ENCODE measurements at places on chromosomes 16 and 17.

DNA sequence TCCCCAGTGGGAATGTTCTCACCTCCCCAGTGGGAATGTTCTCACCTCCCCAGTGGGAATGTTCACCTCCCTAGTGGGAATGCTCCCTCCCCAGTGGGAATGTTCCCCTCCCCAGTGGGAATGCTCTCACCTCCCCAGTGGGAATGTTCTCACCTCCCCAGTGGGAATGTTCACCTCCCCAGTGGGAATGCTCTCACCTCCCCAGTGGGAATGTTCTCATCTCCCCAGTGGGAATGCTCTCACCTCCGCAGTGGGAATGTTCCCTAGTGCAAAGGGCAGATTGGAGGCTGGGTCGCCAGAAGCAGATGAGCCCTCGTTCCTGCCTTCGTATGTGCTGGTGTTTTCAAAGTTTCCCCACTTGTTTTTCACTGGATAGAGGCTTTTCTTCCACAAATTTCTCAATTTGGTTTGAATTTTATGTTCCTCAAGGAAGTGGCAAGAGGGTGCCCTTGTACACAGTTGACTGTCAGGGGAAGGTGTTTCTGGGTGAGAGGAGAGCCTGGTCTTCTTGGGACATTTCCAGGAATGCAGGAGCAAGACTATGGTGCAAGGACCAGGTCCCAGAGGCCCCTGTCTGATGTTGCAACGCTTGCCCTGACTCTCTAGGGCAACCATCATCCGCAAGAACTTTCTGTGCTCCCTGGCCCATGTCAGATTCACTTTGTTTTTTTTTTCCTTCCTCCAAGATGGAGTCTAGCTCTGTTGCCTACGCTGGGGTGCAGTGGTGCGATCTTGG is 34.0 kb downstream of the TRARG1 start:
- DNase-seq = no peak

GRCh38 chr17:70947636-70948565 is 778.6 kb downstream of the KCNJ2 start:
- DNase-seq = no peak

GRCh38 chr16:20735490-20735889 is 6.1 kb downstream of the THUMPD1 start:
- DNase-seq = no peak

DNA sequence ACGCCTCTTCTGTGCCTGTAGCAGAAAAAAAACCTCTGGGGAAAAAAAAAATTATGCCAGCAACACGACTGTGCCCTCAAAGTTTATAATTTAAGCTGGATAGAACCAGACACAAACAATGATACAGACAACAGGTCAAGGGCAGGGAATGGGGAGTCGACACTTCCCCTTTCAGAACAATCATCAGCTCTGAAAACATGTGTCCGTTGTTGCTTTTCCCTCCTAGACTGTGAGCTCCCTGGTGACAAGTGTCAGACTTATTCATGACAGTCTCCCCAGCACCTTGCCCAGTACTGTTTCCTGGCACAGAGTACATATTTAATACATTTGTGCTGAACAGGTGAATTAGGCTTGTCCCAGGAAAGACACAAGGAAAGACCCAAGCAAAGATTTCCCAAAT is 178.3 kb downstream of the SOX9 start:
- DNase-seq = no peak

DNA sequence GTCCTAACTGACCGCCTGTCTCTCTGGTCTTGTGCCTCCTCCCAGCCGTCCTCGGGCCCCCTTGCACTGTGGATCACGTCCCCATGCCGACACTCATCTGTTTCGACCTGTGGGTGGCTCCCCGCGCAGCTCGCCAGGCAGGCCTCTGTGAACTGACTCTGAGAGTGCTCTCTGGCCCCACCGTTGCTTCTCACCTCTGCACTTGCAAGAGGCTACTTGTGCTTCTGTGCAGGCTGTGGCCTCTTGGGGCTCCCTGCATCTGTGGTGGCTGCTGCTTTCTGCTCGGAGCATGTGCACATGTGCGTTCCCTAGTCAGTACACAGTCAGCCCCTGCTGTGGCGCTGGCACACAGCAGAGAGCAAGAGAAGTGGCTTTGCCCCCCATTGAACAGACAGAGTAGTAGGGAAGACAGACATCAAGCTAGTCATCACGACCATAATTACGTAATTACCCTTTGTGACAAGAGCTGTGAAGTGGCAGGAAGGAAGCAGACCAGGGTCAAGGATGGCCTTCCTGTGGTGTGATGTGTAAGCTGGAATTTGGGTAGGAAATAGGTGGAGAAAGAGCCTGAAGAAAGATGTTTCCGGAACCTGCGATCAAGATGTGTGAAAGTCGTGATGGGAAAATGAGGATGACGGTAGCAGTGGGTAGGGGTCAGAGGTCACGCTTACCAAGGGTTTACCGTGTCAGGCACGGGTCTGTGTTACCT is 256.0 kb upstream of the CACNG5 start:
- no peak for DNase-seq

All from ACHN (cell line).